ENCODE measurements at places on chromosomes 4 and X. TPM values are rescaled to one million over a fixed set of nuclear protein-coding genes. Genes with fewer than 3 reads are reported as not detected.

The LRP2BP gene
- total RNA-seq: 0.60 TPM

The CA5B gene
- 10.6 TPM for total RNA-seq

The CACNA1F gene
- total RNA-seq: 0.28 TPM

The MORC4 gene
- 13.9 TPM for total RNA-seq

The AMBN gene
- not detected for total RNA-seq

DNA sequence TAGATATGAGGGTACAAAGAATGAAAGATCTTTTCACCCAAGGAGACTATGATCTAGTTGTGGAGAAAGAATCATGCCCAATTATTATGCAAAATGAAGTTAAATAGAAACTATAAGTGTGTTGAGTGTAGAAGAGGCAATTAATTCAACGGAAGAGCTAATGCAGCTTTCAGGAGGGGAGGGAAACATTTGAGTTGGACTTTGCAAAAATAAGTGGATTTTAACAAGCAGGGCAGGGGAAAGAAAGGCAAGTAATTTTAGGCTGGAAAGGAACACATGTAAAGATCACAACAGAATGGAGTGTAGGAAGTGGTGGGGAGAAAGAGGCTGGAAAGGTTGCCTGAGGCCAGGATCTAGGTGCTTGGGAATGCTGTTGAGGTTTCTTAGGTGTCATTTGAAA lies 44.1 kb downstream of the KLHL15 start:
- no peak for ATAC-seq

- ATAC-seq: no peak
These were observed 89.0 kb downstream of the EFNB1 start for GRCh38 chrX:68917799-68918198.

DNA sequence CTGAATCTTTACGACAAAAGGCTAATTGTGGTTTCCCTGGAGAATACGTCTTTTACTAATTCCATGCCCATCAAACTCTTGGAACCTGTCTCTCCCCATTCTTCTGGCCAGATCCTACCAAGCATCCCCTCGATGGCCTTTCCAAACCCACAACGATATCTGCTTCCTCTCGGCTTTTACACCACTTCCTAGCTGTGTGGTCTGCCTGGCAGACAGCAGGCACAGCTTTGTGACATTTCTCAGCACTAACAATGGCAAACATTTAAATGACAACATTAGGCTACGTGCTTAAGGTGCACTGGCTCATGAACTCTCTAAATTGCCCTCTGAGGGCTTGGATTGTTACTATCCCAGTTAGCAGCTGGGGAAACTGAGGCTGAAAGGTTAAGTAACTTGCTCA lies 141.0 kb downstream of the NSUN7 start:
- ATAC-seq: no peak

- ATAC-seq: no peak
These were observed 20.2 kb upstream of the RBPJ start for GRCh38 chr4:26300314-26301307.

DNA sequence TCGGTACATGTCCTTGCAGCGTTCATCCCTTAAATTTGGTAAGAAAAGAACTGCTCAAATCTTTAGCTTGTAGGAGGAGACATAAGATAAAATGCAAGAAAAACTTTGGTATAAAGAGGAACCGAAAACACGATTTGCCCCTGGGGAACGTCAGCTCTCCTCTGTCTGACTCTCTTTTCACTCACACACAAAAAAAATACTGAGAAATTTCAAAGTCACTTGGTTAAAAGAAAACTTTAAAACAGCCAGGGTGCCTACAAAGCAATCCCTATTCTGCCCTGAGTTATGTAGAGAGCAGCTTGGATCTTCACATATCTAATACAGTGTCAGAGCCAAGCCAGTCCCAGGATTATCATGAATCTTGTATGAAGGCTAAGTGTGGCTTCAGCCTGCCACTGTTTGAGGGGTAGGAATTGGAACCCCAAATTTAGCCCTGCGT lies 248.5 kb upstream of the CXXC4 start:
- no peak for ATAC-seq

DNA sequence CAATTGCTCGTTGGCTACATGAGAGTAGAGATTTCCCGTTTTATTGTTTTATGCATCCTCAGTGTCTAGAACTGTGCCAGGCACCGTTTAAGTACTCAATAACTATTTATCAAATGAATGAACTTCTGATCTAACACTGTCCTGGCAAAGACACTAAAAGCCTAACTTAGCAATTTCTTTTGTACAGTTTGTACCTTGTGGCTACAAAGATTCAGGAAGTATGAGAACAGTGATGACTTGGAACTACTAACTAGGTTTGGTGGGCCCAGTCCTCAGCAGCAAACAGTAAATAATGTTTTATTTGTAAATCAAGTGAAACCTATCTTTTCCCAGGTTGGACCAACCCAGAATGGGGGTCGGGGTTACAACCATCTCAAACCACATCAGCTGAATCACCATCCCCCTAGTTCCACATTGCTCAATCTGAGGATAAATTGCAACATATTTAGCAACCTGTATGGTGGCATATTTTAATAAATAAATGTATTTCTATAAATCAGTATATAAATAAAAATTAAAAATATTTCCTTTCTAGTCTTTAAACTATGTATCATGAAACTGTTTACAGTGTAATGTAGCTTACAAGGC lies 12.3 kb upstream of the SCRG1 start:
- no peak for ATAC-seq

DNA sequence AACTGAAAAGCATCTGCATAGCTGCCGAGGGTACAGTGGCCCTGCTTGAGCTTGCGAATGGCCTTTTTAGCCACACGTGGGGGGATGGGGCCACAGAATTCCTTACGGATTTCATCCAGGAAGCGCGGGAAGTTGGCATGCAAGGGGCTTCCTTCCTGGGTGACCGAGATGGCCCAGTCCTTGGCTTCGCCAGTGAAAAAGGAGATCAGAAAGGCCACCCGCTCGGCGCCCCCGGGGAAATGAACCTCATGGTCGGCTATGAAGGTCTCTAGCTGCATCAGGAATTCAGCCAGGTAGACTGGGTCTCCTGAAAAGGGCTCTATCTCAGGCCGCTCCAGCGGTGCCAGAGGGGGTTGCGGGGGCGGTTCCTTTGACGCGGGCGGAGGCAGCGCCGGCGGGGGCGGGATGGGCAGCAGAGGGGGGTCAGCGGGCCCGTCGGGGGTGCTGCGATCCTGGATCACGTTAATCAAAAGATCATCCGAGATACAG lies 909 bp downstream of the RTL5 start:
- ATAC-seq: no peak

Measured in esophagus mucosa (tissue), 1 donor.